ENCODE measurements at places on chromosomes 12 and 14.

DNA sequence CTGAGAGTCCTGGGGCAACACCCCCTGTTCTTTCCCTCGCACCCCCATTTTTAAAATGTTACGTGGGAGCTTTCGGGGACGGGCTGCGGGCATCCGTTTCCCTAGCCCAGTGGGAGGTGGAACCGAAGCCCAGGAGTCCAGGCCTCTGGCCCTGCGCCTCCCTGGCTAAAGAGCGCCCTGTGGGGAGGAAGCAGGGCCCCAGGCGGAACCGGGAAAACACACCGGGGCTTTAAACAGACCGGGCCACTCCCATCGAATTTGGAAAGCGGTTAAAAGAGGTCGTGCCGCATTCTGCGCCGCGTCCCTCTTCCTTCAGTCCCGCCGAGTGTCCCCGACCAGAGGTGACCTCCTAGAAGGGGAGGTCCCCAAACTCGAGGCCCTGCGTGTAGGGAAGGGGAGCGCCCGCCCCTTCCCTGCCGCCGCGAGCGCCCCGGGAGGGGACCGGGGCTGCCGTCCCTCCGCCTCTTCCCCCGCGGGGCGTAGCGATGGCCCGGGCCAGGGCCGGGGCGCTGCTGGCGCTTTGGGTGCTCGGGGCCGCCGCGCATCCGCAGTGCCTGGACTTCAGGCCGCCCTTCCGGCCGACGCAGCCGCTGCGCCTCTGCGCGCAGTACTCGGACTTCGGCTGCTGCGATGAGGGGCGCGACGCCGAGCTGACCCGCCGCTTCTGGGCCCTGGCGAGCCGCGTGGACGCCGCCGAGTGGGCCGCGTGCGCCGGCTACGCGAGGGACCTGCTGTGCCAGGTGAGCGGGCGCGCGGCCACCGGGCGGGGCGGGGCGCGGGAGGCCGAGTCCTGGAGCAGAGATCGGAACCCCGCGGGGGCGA, at the start of gene HHIPL1:
Gene HHIPL1 (plus strand): TSS at position 407 of the 822 bp plus-strand sequence. CDS start 79 bp downstream, at position 486.
- H3K27me3 ChIP-seq, result peaks cover 51% of the 10 kb centered on the region
- no peak for DNase-seq
- no peak within 1 kb of the TSS for H3K4me3 ChIP-seq
- no peak within 1 kb of the TSS for H3K27ac ChIP-seq
- no peaks in the 10 kb centered on the region for H3K36me3 ChIP-seq

- no peak overlapping the region for H3K4me3 ChIP-seq
- no peaks in the 10 kb centered on the region for H3K36me3 ChIP-seq
- H3K27ac ChIP-seq, result no peak overlapping the region
- H3K4me1 ChIP-seq, result no peaks in the 10 kb centered on the region
- no peaks in the 10 kb centered on the region for H3K27me3 ChIP-seq
Observed at GRCh38 chr14:55846826-55847446, 266.9 kb downstream of the KTN1 start.

- H3K36me3 ChIP-seq, result no peaks in the 10 kb centered on the region
- no peak overlapping the region for H3K4me3 ChIP-seq
- no peak overlapping the region for H3K27ac ChIP-seq
- H3K4me1 ChIP-seq, result peaks cover 18% of the 10 kb centered on the region
Observed at GRCh38 chr12:51837286-51837685, 11.2 kb downstream of the FIGNL2 start.

GRCh38 chr12:131929581-131930456, 743 bp downstream of the PUS1 start:
- peak; percentile 64 for DNase-seq
- peaks cover 30% of the 10 kb centered on the region for H3K4me1 ChIP-seq
- peak overlapping the region; percentile 95 for H3K27ac ChIP-seq
- H3K4me3 ChIP-seq, result peak overlapping the region; percentile 96
- peaks cover 7% of the 10 kb centered on the region for H3K27me3 ChIP-seq

- H3K27ac ChIP-seq, result peak overlapping the region; percentile 96
- peak; percentile 89 for DNase-seq
- no peaks in the 10 kb centered on the region for H3K27me3 ChIP-seq
- H3K4me3 ChIP-seq, result peak overlapping the region; percentile 66
- H3K36me3 ChIP-seq, result peaks cover 8% of the 10 kb centered on the region
Observed at GRCh38 chr14:91873471-91874415, 6.4 kb upstream of the TC2N start.

DNA sequence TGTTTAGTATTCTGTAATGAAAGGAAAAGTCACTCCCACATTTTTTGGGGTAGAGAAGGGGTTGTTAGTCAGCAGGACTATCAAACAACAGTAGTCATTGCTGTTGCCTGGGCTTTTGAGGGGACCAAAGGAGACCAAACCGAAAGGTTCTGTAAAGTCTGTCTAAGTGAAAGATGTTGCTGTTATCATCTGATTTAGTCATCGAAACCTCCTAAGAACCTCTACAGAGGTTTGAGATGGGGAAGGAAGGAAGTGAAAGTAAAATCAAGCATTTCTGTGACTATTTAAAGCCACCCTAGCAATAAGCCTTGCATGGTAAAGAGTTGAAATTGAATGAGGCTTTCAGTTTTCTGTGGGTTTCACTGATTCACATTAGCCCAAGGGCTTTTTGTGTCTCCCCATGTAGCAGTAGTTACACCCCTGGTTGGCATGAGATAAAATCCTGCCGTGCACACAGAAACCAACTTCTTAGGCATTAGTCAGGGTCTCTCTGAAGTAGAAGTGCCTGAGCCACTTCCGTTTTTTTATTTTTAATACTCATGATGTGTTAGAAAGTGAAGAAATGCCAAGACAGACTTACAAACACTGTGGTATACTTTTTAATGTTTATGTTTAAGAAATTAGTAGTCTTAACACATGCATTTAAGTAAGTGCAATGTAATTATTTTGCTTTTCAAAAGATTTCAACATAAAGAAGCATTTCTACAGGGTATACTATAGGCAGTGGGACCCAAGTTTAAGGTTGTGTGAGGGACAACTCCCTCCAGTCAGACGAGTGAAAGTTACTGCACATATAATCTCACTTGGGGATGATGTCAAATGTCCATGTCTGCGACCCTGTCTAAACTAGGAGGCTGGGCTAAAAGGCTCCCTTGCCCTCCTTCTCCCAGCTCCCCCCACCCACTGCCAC, 50.4 kb downstream of the DYRK2 start:
- no peaks in the 10 kb centered on the region for H3K36me3 ChIP-seq
- DNase-seq, result peak; percentile 66
- peaks cover 63% of the 10 kb centered on the region for H3K4me1 ChIP-seq
- H3K27me3 ChIP-seq, result peaks cover 15% of the 10 kb centered on the region
- H3K4me3 ChIP-seq, result peak overlapping the region; percentile 59

GRCh38 chr12:128823216-128823915, 392 bp downstream of the SLC15A4 start:
- peaks cover 15% of the 10 kb centered on the region for H3K36me3 ChIP-seq
- peak overlapping the region; percentile 81 for H3K4me3 ChIP-seq
- no peak for DNase-seq
- peaks cover 42% of the 10 kb centered on the region for H3K4me1 ChIP-seq

DNA sequence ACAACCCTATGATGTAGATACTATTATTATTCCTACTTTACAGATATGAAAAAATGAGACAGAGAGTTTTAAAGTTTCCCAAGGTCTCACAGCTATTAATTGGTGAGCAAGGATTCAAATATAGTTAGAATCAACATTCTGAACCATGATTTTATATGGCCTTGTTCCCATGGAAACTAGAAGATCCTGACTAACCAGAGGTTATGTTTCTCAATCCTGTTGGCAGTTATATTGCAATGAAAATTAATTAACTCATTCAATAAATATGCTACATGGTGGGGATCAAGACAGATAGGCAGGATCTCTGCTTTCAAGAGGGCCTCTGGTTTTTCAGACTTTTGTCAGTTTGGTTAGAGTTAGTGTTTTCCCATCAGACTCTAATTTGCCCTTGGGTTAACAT, 9.3 kb upstream of the FUT8 start:
- no peaks in the 10 kb centered on the region for H3K4me1 ChIP-seq
- no peaks in the 10 kb centered on the region for H3K27me3 ChIP-seq
- H3K27ac ChIP-seq, result no peak overlapping the region
- no peak for DNase-seq
- no peak overlapping the region for H3K4me3 ChIP-seq

DNA sequence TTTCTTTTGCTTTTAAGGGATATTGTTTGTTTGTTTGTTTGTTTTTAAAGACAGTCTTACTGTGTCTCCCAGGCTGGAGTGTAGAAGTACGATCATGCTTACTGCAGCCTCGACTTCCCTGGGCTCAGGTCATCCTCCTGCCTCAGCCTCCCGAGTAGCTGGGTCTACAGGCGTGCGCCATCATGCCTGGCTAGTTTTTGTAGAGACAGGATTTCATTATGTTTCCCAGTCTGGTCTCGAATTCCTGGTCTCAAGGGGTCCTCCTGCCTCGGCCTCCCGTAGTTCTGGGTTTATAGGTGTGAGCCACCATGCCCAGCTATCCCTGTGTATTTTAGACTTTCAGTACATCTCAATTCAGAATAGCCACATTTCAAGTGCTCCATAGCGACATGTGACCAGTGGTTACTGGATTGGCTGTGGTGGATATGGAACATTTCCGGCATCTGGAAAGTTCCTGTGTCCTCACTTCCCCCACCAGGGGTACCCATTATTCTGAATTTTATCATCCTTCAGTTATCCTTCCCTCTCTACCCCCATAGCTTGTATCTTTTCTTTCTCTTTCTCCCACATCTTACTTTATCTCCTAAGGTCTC, 61.1 kb downstream of the HRK start:
- peak overlapping the region; percentile 47 for H3K27ac ChIP-seq
- H3K4me3 ChIP-seq, result peak overlapping the region; percentile 32
- no peaks in the 10 kb centered on the region for H3K36me3 ChIP-seq

DNA sequence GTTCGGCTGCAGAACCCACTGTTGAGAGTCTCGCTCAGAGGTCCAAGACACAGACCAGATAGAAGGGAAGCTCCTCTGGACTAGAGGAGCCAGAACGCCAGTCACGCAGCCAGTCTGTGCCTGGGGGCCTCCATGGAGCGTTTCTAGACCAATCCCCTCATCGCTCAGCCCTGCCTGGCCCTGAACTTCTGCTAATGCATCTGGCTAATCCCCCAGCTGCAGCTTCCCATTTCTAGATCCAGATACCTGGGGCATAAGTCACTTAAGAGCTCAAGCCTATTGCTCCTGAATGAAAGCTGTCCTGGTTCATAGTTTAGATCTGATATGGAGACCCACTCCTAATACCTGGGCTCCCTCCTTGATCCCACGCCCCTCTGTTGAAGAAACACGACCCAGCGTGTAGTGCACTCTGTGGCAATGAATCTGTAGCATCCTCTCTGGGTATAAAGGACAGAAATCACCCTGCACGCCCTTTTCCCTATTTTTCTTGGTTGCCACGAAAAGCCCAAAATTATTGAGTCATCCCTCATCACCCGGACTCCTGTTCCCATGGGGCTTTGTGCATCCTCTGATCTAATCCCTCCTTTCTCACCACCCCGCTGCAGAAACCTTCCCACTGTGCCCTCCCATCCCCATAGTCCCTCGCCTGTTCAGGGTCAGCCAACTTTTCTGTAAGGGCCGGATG, 341.6 kb upstream of the FKBP4 start:
- no peak for DNase-seq
- no peak overlapping the region for H3K4me3 ChIP-seq
- no peaks in the 10 kb centered on the region for H3K36me3 ChIP-seq
- peaks cover 13% of the 10 kb centered on the region for H3K27me3 ChIP-seq

GRCh38 chr12:95608252-95609033, 57.2 kb upstream of the USP44 start:
- no peaks in the 10 kb centered on the region for H3K27me3 ChIP-seq
- H3K4me3 ChIP-seq, result no peak overlapping the region
- no peak for DNase-seq
- no peaks in the 10 kb centered on the region for H3K4me1 ChIP-seq
- no peak overlapping the region for H3K27ac ChIP-seq

DNA sequence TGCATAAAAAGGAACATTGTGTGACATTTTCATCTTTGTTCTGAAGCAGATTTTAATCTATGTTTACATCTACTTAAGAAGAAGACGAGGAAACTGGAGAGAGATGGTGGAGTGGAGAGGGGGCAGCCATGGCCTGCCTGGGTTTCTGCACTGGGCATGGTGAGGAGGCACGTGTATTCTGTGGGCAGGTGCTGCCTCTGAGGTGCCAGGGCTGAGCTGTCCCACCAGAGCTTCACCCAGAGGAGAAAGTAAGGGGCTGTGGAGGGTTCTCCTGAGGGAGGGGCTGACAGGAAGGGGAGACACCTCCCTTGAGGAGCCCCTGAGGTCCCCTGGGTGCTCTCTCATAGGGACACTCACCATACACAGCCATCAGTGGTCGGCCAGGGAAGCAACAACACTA, 372.4 kb upstream of the OR4E1 start:
- peaks cover 54% of the 10 kb centered on the region for H3K4me1 ChIP-seq
- H3K27me3 ChIP-seq, result peaks cover 4% of the 10 kb centered on the region
- peak overlapping the region; percentile 81 for H3K27ac ChIP-seq
- no peaks in the 10 kb centered on the region for H3K36me3 ChIP-seq
- H3K4me3 ChIP-seq, result peak overlapping the region; percentile 30

DNA sequence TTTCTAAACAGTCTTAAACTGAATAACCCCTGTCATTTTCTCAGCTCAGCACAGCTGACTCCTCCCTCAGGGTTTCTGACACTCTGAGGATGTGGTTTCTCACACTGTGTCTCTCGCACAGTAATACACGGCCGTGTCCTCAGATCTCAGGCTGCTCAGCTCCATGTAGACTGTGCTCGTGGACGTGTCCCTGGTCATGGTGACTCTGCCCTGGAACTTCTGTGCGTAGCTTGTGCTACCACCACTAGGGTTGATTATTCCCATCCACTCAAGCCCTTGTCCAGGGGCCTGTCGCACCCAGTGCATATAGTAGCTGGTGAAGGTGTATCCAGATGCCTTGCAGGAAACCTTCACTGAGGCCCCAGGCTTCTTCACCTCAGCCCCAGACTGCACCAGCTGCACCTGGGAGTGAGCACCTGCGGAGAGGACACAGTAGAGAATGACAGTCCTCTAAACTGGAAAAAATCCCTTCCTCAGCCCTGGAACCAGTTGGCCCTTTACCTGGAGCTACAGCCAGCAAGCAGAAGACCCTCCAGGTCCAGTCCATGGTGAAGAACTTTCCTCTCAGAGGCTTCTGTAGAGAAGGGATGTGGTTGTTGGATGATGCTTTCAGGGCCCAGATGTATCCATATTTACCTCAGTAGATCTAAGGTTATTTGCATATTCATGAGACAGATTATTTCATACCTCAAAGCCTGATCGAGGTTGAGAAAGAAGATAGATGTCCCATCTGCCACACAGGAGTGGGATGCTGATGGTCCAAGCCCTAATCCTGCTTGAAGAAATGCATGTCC, 984.8 kb downstream of the TMEM121 start:
- H3K27ac ChIP-seq, result peak overlapping the region; percentile 92
- H3K4me3 ChIP-seq, result peak overlapping the region; percentile 28

- peak overlapping the region; percentile 96 for H3K4me3 ChIP-seq
- H3K36me3 ChIP-seq, result no peaks in the 10 kb centered on the region
- H3K27ac ChIP-seq, result peak overlapping the region; percentile 98
- no peak for DNase-seq
Observed at GRCh38 chr14:23005451-23006187, 4.3 kb downstream of the C14orf93 start.

GRCh38 chr12:27344246-27344645, 11.6 kb downstream of the BMAL2 start:
- no peaks in the 10 kb centered on the region for H3K27me3 ChIP-seq
- DNase-seq, result no peak
- H3K27ac ChIP-seq, result no peak overlapping the region
- H3K4me3 ChIP-seq, result no peak overlapping the region
- no peaks in the 10 kb centered on the region for H3K4me1 ChIP-seq

Data from activated naive CD4-positive, alpha-beta T cell treated with anti-CD3 and anti-CD28 coated beads, Interleukin-2, amount 10 ng/mL, durations not matched to agents 7 days and 5 days (primary cell).